Left ventricle myocardium superior (tissue), 1 donor: ENCODE measurements at places on chromosomes 6 and 20.

DNA sequence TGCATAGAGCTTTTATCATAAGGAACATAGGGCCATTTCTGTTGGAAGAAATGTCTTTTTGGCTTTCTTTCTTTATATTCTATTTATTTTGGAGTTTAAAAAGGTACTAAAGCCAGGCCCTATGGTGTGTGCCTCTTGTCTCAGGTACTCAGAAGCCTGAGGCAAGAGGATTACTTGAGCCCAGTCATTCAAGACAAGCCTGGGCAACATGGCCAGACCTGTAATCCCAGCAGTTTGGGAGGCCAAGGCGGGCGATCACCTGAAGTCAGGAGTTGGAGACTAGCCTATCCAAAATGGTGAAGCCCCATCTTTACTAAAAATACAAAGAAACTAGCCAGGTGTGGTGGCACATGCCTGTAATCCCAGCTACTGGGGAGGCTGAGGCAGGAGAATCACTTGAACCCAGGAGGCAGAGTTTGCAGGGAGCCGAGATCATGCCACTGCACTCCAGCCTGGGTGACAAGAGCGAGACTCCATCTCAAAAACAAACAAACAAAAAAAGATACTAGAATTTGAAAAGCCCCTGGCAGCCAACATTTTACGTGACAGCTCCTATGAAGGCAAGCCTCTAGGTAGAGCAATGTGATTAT, 80.0 kb downstream of the CBFA2T2 start:
- no peak for DNase-seq

DNA sequence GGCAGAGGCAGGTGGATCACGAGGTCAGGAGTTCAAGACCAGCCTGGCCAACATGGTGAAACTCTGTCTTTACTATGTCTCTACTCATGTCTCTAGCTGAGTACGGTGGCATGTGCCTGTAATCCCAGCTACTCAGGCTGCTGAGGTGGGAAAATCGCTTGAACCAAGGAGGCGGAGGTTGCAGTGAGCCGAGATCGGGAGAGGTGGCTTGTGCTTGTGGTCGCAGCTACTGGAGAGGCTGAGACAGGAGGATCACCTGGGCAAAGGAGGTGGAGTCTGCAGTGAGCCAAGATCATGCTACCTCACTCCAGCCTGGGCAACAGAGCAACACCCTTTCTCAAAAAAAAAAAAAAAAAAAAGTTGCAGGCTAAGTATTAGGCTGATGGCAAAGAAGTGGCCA, 8.0 kb upstream of the WTAP start:
- DNase-seq, result no peak

GRCh38 chr6:31874836-31875572, 3.8 kb downstream of the SLC44A4 start:
- DNase-seq, result no peak

GRCh38 chr20:13331536-13331935, 110.5 kb downstream of the ISM1 start:
- DNase-seq, result no peak

GRCh38 chr6:80433010-80433672, 326.7 kb downstream of the BCKDHB start:
- DNase-seq, result no peak

- DNase-seq, result peak; percentile 56
These were observed 15.7 kb upstream of the IGF2R start for GRCh38 chr6:159953091-159953601.

DNA sequence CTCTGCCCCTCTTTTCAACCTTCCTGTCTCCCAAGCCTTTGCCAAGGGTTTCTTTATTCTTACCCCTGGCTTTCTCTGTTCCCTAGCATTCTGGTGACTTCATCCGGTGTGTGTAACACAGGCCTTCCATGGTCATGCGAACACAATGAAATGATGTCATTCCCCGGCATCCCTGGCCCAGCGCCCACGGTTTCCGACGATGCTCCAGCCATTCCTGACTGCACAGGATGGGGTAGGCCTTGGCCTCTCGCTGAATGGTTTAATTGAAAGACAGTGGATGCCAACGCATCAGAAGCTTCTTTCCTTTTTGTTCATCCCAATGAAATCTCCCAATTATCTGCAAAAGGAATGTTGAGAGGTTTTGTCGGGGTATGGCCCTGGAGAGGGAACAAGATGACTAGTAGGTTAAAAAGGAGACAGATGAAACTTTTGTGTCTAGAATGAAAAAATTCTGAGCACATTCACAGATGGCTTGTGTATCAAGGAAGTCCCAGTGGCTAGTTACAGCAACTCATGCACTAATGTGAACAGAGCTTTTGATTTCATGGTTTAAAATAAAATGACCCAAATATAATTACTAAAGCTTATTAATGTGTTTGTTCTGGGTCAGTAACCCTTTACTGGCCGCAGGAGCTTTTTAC, 655.0 kb downstream of the QKI start:
- DNase-seq, result peak; percentile 83

- DNase-seq, result no peak
These were observed 3.1 kb downstream of the STXBP5 start for GRCh38 chr6:147207351-147207750.

GRCh38 chr6:36082318-36082717, 48.0 kb upstream of the MAPK13 start:
- no peak for DNase-seq

- no peak for DNase-seq
These were observed 507.4 kb downstream of the BMP2 start for GRCh38 chr20:7274870-7275269.
